Upper lobe of left lung (tissue), 6 donors: ENCODE measurements at places on chromosomes 5 and 9. TPM values are rescaled to one million over a fixed set of nuclear protein-coding genes. Genes with fewer than 3 reads are reported as not detected.

DNA sequence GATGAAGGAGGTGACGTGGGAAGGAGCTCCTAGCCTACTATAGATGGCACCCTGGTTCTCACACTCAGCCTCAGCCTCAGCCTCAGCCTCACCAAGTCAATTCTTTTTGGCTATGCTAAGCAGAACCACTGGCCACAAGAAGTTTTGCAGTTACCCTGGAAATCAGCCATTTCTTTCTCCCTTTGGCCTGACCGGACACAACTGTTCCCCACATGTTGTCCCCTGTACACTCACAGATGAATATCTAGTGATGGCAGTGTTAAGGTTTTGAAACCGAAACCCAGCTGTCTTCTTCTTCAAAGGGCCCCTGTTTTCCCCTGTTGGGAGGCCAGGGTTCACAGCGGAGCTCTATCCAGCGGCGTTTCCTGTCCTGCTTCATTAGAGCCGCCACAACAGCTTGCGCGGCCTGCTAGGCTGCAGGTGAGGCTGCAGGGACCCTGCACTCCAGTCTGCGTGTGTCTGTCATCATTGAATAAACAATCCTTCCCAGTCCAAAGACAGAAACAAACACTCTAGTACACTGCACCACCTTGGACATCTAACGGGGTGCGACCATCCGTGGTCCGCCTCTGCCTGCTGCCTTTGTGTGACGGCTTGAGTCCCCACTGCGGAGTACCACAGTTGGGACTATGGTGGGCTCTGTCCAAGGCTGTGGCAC lies 250.5 kb downstream of the DENND1A start:
- peak; percentile 38 for DNase-seq

DNA sequence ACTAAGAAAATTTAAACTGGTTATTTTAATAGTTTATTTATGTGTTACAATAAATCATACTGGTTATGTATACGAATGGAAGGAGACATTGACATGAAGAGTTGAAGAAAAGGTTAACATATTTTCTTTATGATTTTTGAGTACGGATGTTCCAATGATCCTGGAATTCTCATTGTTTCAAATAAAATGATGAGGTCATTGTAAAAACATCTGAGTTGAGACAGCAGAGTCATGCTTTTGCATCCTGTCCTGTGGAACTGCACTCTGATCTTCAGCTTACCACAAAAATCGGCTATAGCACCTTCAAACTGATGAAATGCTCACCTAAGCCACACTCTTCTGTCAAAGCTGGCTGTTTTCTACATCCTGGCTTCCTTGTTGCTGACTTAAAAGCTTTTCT lies 67.8 kb downstream of the PTCD2 start:
- no peak for DNase-seq

- no peak for DNase-seq
Observed at GRCh38 chr9:131530546-131530919, 530 bp downstream of the UCK1 start.

Gene TAS2R1
- total RNA-seq: not detected

- DNase-seq: peak; percentile 50
Observed at GRCh38 chr9:88748566-88749261, 213.7 kb downstream of the NXNL2 start.

Gene AK3
- total RNA-seq: 66.1 TPM
